ENCODE measurements at places on chromosomes 4 and X.

DNA sequence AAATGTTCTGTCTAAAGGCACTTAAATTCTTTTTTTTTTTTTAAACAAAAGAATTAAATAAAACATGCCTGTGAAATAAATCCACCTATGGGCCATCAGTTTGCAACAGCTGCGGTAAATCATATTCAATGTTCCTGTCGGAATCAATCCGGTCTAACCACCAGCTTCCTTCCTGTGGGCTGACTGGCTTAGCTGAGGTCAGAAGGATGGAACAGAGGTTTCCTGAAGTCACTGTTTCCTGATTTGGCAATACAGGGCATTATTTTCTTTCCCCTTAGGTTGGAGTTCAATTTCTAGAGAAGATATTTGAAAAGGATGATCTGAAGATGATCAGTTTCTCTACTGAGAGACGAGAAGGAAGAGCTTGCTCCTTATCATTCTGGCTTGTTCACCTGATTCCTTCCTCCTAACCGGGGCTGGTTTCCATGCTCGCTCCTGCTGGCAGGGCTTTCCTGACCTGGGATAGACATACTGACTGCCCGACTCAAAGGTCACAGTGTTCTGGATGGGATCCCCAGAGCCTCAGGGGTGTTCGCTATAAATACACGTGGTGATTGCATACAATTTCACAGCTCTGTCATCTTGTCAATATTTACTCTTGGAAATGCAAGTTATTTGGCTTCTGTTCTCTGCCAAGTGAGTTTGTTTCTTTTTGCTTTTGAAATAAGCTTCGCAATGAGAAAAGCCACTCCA is 21.7 kb downstream of the PDLIM3 start:
- DNase-seq: no peak

- DNase-seq: no peak
Observed at GRCh38 chr4:54082168-54082567, 17.8 kb upstream of the CHIC2 start.

GRCh38 chr4:15149839-15150592 is 147.7 kb downstream of the CPEB2 start:
- no peak for DNase-seq

GRCh38 chr4:23889391-23889790 is 456 bp downstream of the PPARGC1A start:
- no peak for DNase-seq

DNA sequence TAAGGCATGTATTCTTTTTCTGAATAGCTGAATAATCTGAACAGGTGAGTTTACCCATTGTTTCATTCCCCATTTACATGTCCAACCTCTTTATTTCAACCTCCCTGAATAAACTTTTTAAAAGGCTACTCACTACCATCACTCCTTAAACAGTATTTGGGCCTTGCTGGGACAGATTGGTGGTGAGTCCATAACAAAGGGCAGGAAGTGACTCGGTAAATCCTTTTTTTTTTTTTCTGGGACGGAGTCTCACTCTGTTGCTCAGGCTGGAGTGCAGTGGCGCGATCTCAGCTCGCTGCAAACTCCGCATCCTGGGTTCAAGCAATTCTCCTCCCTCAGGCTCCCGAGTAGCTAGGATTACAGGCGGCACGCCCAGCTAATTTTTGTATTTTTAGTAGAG is 23.4 kb upstream of the SEC24B start:
- no peak for DNase-seq

DNA sequence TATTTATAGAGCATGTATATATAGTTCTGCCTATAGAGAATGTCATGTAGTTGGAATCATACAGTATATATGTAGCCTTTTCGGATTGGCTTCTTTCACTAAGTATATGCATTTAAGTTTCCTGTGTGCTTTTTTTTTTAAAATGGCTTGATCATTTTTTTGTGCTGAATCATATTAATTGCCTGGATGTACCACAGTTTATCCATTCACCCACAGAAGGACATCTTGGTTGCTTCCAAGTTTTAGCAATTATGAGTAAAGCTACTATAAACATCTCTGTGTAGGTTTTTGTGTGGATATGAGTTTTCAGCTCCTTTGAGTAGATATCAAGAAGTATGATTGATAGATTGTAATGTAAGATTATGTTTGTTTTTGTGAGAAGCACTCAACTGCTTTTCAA is 23.8 kb downstream of the PTTG2 start:
- DNase-seq: no peak

- DNase-seq: no peak
Observed at GRCh38 chrX:48940404-48940955, 16.9 kb downstream of the OTUD5 start.

DNA sequence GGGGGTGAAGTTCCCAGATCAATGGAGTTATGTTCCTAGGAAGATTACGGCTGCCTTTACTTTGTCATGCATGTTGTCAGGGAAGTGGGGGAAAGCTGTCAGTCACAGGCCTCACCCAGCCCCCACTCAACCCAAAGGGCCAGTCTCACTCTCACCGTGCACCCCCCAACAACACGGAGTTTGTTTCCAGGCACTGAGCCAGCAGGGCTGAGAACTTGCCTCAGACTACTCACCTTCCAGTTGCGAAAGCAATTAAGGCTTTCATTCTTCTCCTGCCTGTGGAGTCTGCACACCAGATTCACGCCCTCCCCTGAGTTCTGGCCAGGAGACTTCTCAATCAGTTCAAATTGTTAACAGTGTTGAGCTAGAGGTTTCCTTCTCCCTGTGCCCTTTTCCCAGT is 114.3 kb downstream of the SH3BGRL start:
- no peak for DNase-seq
